HT-29 (cell line): ENCODE measurements at places on chromosomes 1 and 21. TPM values are rescaled to one million over a fixed set of nuclear protein-coding genes. Genes with fewer than 3 reads are reported as not detected.

BRDT gene
- not detected in 2 replicates for total RNA-seq

RBM8A gene
- total RNA-seq: 88.3 and 93.5 TPM in 2 replicates

SMCP gene
- total RNA-seq: not detected in 2 replicates

MYOC gene
- not detected in 2 replicates for total RNA-seq

KIAA1614 gene
- 0.65 TPM in 1 of 2 replicates, not detected in the other for total RNA-seq

PTGS2 gene
- 7.9 and 12.9 TPM in 2 replicates for total RNA-seq

ZNF672 gene
- total RNA-seq: 36.0 and 37.7 TPM in 2 replicates

F5 gene
- 8.1 and 9.2 TPM in 2 replicates for total RNA-seq

CELA3A gene
- 0.13 TPM in 1 of 2 replicates, not detected in the other for total RNA-seq

KCNN3 gene
- total RNA-seq: not detected in 2 replicates

C21orf58 gene
- 14.7 and 17.2 TPM in 2 replicates for total RNA-seq

TP73 gene
- 6.9 and 11.1 TPM in 2 replicates for total RNA-seq

SLAMF8 gene
- not detected in 2 replicates for total RNA-seq
